Islet precursor cell (in vitro differentiated cells): ENCODE measurements at places on chromosomes 1 and 21.
A peak's percentile ranks its signal among the peaks of the same experiment; 100 is the strongest.

DNA sequence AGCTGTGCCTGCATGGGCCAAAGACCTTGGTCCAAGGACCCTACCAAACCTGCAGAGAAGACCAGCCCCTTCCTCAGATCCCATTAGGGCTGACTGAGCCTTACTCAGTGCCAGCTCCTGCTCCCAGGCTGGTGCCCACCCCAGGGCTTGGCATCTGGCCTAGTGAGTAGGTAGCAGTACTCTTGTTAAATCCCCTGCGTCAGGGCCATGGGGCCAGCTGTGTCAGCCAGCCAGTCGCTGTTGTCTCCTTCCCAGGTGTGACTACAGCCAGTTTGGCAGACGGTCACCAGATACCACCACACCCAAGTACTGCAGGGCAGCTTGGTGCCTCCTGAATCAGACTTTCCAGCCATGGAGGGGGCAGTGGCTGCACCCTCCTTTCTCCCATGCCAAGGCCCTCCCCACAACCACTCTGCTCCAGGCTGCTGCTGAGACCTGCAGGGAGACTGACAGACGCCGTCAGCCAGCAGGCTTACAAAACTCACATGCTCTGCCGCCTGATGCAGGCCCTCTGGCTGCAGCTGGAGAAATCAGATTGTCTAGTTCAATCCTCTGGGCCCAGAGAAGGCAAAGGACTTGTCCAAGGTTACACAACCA is 3.0 kb downstream of the TENT5B start:
- peak; percentile 78 for DNase-seq

- peak; percentile 78 for DNase-seq
Observed at GRCh38 chr1:156860628-156861423, at the start of gene NTRK1. Gene NTRK1 (plus strand): TSS chr1:156860865. CDS start chr1:156860935, 70 bp downstream.

DNA sequence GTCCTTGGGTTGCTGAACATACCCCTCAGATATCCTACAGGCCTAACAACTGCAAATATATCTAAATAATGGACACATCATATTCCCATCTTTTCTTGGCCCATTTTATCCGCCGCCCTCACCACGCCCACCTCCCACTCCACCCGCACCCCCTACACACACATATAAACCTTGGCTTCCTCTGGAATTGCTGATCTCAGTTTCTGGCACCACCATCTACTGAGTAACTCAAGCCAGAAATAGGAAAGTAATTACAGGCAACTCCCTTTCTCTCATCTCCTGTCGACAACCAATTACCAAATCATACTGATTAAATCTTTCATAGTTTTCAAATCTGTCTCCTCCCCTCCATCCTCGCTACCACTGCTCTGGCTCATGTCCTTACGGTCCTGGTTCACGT is 4.7 kb downstream of the RGS8 start:
- DNase-seq, result no peak

- DNase-seq, result no peak
Observed at GRCh38 chr1:100671601-100672000, 47.9 kb upstream of the VCAM1 start.

GRCh38 chr1:101847626-101848025 is 149.1 kb downstream of the OLFM3 start:
- no peak for DNase-seq

- no peak for DNase-seq
Observed at GRCh38 chr1:110135666-110136065, 14.6 kb upstream of the SLC6A17 start.

DNA sequence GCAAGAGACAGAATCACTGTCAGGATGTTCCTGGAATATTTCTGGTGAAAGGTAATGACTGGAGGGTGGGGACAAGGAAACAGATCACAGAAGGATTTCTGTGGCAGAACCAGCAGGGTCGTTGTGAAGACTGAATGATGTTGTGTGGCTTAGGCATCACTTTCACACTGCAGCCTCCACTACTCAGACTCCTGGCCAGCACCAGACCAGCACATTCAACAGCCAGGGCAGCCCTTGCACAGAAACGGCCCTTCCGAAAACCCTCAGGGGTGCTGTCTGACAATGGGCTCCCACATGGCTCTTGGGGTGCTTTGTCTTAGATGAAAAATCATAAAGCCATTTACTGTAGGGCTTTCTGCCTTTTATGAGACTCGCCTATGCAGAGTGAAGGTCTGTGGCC is 3.8 kb upstream of the RAB7B start:
- peak; percentile 56 for DNase-seq

DNA sequence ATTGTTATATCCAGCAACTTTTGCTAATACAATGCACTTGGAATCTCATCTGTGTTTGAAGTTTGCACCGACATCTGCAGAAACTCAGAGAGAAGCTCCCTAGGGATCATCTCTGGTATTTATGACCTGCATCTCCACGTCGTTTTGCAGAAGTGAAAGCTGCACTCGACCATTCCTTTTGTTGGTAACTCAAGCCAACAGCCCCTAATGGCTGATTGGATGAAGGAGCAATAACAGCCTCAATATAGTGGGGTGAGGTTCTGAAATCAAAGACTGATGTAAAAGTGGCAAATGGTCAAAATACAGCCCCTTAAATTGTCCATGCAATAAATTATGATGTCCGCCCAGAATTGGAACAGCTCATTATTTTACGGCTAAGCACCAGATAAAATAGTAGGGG is 344.2 kb upstream of the KAZN start:
- no peak for DNase-seq

DNA sequence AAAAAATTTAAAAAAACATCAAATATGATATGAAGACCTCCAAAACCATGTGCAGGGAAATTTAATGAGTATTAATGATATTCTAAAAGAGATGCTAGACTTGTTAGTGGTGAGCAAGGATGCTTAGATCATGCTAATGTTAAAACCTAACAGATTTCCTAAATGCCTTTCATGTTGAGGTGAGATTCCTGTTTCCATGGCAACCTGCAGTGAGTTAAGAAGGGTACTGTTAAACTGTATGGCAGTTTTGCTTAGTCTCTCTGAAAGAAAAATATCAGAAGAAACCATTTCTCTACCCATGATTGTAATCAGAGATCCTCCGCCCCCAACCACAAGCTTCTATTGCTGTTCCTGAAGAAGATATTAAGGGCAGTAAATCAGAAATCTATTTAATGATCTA is 321.6 kb upstream of the LRRC7 start:
- DNase-seq, result no peak

DNA sequence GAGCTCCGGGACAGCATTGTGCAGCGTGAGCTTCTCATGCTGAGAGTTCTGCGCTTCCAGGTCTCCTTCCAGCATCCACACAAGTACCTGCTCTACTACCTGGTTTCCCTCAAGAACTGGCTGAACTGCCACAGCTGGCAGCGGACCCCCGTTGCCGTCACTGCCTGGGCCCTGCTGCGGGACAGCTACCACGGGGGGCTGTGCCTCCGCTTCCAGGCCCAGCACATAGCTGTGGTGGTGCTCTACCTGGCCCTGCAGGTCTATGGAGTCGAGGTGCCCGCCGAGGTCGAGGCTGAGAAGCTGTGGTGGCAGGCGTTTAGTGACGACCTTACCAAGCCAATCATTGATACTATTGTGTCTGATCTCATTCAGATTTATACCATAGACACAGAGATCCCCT is 186.4 kb downstream of the NR5A2 start:
- DNase-seq, result no peak

DNA sequence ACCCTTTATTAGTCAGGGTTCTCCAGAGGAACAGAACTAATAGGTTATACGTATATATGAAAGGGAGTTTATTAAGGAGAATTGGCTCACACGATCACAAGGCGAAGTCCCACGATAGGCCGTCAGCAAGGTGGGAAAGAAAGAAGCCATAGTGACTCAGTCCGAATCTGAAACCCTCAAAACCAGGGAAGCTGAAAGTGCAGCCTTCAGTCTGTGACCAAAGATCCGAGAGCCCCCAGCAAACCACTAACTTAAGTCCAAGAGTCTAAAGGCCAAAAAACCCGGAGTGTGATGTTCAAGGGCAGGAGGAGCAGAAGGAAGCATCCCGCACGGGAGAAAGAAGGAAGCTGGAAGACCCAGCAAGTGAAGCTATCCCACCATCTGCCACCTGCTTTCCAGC is 9.9 kb downstream of the IFNLR1 start:
- no peak for DNase-seq

- DNase-seq, result no peak
Observed at GRCh38 chr1:11342621-11343032, 69.6 kb downstream of the UBIAD1 start.

GRCh38 chr1:164602480-164603093 is 43.6 kb downstream of the PBX1 start:
- DNase-seq, result peak; percentile 87

DNA sequence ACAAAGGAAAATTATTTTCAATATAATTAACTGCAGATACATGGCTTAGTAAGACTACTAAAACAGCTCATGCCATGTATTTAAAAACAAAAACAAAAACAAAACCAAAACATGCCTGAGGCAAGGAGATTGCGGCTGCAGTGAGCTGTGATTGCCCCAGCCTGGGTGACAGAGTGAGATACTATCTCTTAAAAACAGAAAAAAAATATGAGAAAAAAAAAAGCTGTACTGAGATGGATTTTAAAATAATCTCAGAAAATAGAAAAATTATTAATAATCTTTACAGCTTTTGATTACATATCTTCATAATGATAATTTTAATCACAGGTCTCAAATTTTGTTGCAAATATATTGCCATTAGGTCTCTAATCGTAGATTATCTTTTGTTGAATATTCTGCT is 24.0 kb upstream of the LIN9 start:
- peak; percentile 66 for DNase-seq

- no peak for DNase-seq
Observed at GRCh38 chr1:2185880-2186855, 8.4 kb downstream of the FAAP20 start.

- no peak for DNase-seq
Observed at GRCh38 chr1:210624722-210625121, 296.0 kb downstream of the HHAT start.

- DNase-seq, result no peak
Observed at GRCh38 chr1:4656533-4657140, 2.2 kb downstream of the AJAP1 start.

GRCh38 chr1:236353813-236354212 is 40.3 kb upstream of the EDARADD start:
- DNase-seq, result no peak

DNA sequence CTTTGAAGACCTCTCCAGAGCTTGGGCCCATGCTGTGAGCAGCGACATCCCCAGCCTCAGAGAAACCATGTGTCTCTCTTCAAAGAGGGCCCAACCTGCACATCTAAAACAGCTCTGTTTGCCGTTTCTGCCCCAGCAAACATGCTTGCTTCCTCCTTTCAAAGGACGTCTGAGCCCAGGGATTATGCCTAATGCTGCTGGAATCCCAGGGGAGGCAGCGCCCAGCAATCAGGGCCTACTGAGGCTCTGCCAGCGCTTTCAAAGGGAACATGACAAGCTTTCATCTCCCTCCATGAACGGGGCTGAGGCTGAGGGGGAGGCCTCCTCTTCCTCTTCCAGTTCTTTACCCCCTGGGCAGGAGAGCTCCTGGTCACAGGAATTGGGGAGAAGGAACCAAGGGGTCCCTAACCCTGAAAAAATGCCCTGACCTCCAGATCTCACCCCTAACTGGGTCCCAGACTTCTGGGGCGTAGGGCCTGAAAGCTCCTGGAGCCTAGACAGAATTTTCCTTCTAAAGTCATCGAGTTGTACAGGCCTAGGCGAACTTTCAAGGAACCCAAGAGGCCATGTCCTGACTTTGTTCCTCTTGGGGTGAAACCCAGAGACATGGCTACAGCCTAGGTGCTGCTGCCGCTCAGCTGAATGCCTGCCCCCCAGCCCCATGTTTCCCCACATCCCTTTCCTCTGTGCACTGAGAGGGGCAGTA is 13.4 kb upstream of the ASCL5 start:
- no peak for DNase-seq

DNA sequence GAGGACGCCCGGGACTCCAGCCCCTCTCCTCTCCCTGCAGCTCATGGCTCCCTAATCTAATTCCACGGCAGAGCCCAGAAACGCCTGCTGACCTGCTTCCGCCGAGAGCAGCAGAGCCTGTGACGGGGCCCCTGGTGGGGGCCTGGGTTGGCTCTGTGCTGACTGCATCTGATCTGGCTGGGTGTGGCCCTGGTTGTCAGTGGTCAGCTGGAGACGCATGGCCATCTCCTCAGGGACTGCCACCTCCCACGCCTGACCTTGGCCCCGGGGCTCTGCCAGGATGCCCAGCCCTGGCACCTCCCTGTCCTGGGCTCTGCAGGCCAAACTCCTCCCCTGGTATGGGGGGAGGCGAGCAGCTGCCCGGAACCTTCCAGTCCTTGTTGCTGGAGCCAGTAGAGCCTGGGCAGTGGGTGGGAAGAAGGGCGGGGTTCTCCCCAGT is 1.1 kb upstream of the PLCH2 start:
- DNase-seq, result no peak

DNA sequence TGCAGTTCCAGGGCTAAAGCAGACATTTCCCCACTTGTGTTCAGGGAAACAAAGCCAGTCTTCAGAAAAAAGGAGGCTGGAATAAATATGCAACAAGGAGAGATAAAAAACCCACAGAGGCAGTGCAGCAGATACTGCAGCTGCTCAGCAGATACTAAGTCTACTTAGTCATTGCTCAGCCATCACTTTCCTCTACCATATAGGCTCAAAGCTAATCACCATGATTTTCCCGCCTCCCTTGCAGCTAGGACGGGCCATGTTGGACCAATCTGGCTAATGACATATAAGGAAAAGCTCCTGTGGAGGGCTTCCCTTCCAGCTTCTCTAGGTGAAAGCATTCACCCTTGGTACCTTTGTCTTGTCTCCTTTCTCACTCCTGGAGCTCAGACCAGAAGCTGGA is 10.0 kb upstream of the EFHD2 start:
- DNase-seq, result no peak

DNA sequence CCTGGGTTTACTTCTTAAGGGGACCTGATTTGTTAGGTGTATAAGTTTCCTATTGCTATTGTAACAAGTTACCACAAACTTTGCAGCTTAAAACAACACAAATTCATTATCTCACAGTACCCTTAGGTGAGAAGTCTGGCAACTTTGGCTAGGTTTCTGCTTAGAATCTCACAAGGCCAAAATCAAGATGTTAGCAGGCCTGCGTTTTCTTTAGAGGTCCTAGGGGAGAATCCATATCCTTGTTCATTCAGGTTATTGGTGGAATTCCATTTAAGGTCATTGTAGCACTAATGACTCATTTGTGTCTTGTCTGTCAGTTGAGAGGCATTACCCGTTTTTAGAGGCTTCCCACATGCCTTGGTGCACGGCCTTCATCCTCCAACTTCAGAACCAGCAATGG is 8.2 kb upstream of the SH2D1B start:
- DNase-seq, result no peak

- no peak for DNase-seq
Observed at GRCh38 chr21:27060190-27060589, 93.3 kb upstream of the ADAMTS5 start.

GRCh38 chr1:197360068-197360467 is 92.0 kb downstream of the CRB1 start:
- DNase-seq, result no peak

- DNase-seq, result no peak
Observed at GRCh38 chr1:114756949-114757454, 782 bp downstream of the CSDE1 start.

GRCh38 chr1:32223683-32224082 is 1.5 kb downstream of the EIF3I start:
- no peak for DNase-seq
